ENCODE measurements at places on chromosomes 4 and X.

DNA sequence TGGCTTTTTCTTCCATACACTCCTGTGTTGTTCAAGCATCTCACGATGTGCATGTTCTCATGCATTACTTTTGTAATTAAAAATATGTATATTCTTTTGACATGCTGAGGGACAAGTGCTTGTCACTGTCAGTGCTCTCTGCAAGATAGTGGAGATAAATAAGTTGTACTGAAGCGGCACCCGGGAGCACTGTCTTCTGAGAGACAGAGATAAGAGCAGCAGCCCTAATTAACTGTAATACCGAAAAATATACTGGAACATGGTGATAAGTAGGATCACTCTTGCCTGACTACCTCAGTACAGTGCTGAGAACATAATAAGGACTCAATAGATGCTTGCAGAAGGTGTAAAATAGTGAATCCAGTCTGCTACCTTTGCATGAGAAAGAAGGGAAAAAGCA, 9.4 kb upstream of the GPR173 start:
- DNase-seq = no peak

- DNase-seq = no peak
These were observed 6.8 kb upstream of the PNPLA4 start for GRCh38 chrX:7934026-7934425.

DNA sequence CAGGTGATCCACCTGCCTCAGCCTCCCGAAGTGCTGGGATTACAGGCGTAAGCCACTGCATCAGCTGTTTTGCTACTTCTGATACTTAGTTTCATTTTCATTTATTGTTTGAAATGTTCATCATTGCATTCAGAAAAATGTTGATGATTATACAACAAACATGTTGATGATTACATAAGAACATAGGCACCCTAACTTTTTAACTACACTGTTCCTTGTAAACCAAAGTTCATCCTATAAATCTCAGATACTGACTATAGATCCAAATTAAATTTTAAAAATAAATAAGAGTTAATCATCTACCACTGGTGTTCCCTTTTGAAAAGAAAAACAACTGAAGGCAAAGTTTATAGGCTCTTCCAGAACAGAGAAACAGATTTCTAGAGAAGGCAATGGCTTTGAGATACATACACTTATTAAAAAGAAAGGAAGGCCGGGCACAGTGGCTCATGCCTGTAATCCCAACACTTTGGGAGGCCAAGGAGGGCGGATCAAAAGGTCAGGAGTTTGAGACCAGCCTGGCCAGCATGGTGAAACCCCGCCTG, 23.4 kb downstream of the TRIM75 start:
- DNase-seq = no peak

GRCh38 chr4:12177416-12177815, 748.7 kb upstream of the HS3ST1 start:
- DNase-seq = no peak

- DNase-seq = no peak
These were observed 50.1 kb downstream of the RASGEF1B start for GRCh38 chr4:81421346-81422218.

DNA sequence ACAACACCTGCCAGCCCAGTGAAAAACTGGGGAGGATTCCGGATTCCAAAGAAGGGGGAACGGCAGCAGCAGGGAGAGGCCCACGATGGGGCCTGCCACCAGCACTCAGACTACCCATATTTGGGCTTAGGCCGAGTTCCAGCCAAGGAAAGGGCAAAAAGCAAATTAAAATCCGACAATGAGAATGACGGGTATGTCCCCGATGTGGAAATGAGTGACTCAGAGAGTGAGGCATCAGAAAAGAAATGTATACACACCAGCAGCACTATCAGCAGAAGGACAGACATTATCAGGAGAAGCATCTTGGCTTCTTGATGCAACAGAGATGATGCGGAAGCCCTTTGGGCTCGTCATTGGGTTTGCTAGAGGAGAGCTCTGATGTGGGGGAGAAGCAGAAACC, 62.4 kb downstream of the JADE1 start:
- DNase-seq = no peak

- no peak for DNase-seq
These were observed 12.4 kb downstream of the YIPF6 start for GRCh38 chrX:68511255-68511654.

GRCh38 chr4:63898961-63899360, 510.3 kb downstream of the TECRL start:
- no peak for DNase-seq

GRCh38 chr4:184769141-184769765, 35.4 kb upstream of the CENPU start:
- DNase-seq = no peak
